ENCODE measurements at places on chromosomes 1 and 21. TPM values are rescaled to one million over a fixed set of nuclear protein-coding genes. Genes with fewer than 3 reads are reported as not detected.

KCTD3 gene
- 43.8 TPM for total RNA-seq

KCND3 gene
- 24.6 TPM for total RNA-seq

CLEC20A gene
- not detected for total RNA-seq

RGS2 gene
- total RNA-seq: 70.8 TPM

RNASEL gene
- total RNA-seq: 9.2 TPM

PLEKHG5 gene
- total RNA-seq: 8.9 TPM

MRPL9 gene
- total RNA-seq: 46.3 TPM

LCE2A gene
- total RNA-seq: not detected

CNR2 gene
- 0.05 TPM for total RNA-seq

AMY1C gene
- not detected for total RNA-seq

CELA3B gene
- not detected for total RNA-seq

FCAMR gene
- total RNA-seq: not detected

COL8A2 gene
- 33.2 TPM for total RNA-seq

OR2G6 gene
- not detected for total RNA-seq

All from posterior vena cava (tissue), 2 donors.